ENCODE measurements at places on chromosomes 1 and 21. TPM values are rescaled to one million over a fixed set of nuclear protein-coding genes. Genes with fewer than 3 reads are reported as not detected.

- DNase-seq = no peak
These were observed 325.8 kb downstream of the PTBP2 start for GRCh38 chr1:97047421-97047793.

- no peak for DNase-seq
These were observed 30.0 kb downstream of the SOX13 start for GRCh38 chr1:204102739-204103430.

CFHR5 gene
- total RNA-seq = not detected

DNA sequence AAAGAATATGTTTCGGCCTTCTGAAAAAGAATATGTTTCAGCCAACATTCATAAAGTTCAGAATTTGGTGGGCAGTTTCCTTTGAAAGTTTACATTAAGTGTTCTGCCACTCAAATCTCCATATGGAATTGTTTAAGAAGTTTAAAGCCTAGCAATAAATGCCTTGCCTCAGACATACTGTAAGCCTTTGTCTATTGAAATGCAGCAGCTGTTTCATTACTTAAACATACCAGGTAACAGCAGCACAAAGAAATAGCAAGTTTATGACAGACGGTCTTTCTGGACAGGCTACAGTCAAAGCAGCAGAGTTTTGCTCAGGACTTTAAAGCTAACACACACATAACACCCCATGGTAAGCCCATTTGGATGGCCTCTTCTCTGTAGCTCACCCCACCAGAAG is 38.5 kb upstream of the C1orf105 start:
- no peak for DNase-seq

DRAXIN gene
- 1.1 TPM for total RNA-seq

GRCh38 chr1:55483523-55483922 is 268.4 kb upstream of the USP24 start:
- no peak for DNase-seq

- DNase-seq = no peak
These were observed 9.1 kb upstream of the C1orf159 start for GRCh38 chr1:1124786-1125642.

SLC6A17 gene
- total RNA-seq = 1.6 TPM

- DNase-seq = no peak
These were observed 3.1 kb upstream of the GJC2 start for GRCh38 chr1:228146417-228147150.

GRCh38 chr1:68624233-68624632 is 127.4 kb upstream of the DEPDC1 start:
- DNase-seq = no peak

S100A2 gene
- 0.51 TPM for total RNA-seq

DNA sequence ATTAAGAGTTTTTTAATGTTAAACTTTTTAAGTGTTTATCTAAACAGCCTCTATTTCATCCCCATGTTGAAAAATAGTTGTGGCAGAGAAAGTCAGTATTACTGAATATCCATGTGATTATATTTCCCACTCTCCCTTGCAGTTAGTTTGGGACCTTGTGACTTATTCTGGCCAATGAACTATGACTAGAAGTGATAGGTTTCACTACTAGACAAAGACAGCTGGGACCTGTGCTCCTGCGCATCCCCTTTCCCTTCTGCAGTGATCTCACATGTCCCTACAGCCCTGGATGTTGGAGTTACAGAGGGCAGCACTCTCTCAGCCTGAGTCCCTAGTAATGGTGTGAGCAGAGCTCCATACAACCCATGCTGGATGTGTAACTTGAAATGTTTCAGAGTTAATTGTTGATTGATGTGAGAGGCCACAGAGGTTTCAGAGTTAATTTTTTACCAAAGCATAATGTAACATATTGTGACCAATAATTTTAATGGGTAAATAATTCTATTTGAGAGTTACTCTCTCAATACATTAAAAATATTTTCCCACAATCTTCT is 18.7 kb upstream of the SAMD13 start:
- no peak for DNase-seq

PGLYRP4 gene
- total RNA-seq = not detected

GRCh38 chr1:1631782-1632420 is at the start of gene MMP23B:
Gene MMP23B (plus strand): TSS chr1:1632173. CDS start chr1:1632219, 46 bp downstream.
- DNase-seq = peak; percentile 42

EFHD2 gene
- 17.5 TPM for total RNA-seq

DNA sequence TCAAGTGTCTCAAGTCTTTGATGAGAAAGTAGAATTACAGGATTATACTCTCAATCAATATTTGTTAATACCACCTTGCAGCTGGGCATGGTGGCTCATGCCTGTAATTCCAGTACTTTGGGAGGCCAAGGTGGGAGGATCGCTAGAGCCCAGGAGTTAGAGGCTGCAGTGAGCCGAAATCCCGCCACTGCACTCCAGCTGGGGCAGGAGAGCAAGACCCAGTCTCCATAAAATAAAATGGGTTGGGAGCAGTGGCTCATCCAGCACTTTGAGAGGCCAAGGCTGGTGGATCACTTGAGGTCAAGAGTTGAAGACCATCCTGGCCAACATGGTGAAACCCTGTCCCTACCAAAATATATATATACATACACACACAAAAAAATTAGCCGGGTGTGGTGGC is 1.2 kb upstream of the NCMAP start:
- DNase-seq = no peak
